ENCODE measurements at places on chromosomes 12 and 14. TPM values are rescaled to one million over a fixed set of nuclear protein-coding genes. Genes with fewer than 3 reads are reported as not detected.
A peak's percentile ranks its signal among the peaks of the same experiment; 100 is the strongest.

Gene RDH12
- total RNA-seq = 0.16 TPM

Gene PEBP1
- total RNA-seq = 215 TPM

Gene CACNA1C
- total RNA-seq = 21.9 TPM

Gene KRT72
- total RNA-seq = not detected

Gene PLEKHG7
- 1.3 TPM for total RNA-seq

Gene NINJ2
- 18.0 TPM for total RNA-seq

Gene FGF6
- not detected for total RNA-seq

GRCh38 chr12:128817111-128818015, 6.4 kb downstream of the SLC15A4 start:
- H3K4me3 ChIP-seq = no peak overlapping the region
- no peaks in the 10 kb centered on the region for H3K27me3 ChIP-seq
- peaks cover 10% of the 10 kb centered on the region for H3K4me1 ChIP-seq
- H3K27ac ChIP-seq = peak overlapping the region; percentile 92
- no peak for DNase-seq

- H3K4me1 ChIP-seq = no peaks in the 10 kb centered on the region
- no peak overlapping the region for H3K4me3 ChIP-seq
- no peaks in the 10 kb centered on the region for H3K36me3 ChIP-seq
Observed at GRCh38 chr12:5783289-5783920, 161.7 kb downstream of the ANO2 start.

DNA sequence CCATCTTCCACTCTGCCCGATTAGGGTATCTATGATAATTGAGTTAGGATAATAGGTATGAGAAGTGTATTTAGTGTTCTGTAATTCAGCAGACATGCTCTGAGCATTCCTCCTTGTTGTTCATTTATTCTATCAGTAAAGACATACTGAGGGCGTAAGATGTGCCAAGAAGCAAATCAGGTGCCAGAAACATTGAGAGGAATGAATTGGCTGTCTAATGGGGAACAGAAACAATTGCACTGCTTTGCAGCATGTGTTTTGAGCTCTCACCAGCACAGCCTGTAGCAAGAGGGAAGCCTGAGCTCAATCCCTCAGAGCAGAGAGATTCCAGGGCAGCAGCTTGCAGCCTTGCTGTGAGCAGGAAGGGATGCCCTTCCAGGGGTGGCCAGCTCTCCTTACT, 589.3 kb downstream of the BCL11B start:
- no peak overlapping the region for H3K4me3 ChIP-seq
- no peak overlapping the region for H3K27ac ChIP-seq
- H3K27me3 ChIP-seq = no peaks in the 10 kb centered on the region
- H3K36me3 ChIP-seq = no peaks in the 10 kb centered on the region
- no peak for DNase-seq
- no peaks in the 10 kb centered on the region for H3K4me1 ChIP-seq

DNA sequence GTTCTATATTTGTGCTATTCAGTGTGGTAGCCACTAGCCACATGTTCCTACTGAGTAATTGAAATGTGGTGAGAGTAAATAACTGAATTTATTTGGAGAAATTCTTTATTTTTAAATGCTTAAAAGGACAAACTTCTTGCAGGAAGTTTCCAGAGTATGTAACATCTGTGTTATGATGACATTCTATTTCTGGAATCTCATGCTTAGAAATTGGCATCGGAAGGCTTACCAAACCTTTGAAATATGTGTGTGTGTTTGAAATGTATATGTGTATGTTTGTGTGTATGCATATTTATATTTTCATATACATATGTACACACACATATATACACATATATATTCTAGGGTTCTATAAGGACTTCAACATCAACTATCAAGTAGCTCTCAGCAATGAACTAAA, 12.4 kb upstream of the WSCD2 start:
- no peaks in the 10 kb centered on the region for H3K4me1 ChIP-seq
- no peak for DNase-seq
- no peaks in the 10 kb centered on the region for H3K27me3 ChIP-seq
- no peak overlapping the region for H3K27ac ChIP-seq
- no peaks in the 10 kb centered on the region for H3K36me3 ChIP-seq

DNA sequence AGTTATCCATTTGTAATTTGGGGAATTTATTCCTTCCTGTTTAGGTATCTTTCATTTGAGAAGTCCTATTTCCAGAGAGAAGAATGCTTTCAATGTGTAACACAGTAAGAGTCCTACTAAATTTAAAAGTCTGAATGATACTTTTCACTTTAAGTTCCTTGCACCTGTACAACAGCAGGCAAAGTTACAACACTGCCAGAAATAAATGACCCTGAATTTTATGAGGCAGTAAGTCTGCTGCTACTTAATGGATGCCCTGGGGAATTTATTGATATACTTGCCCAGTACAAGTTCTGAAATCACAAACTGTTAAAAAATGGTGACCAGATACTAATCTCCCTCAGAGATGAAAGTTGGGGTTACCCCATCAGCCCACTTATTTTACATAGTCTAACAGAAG, 53.1 kb downstream of the NTS start:
- DNase-seq = no peak
- H3K4me1 ChIP-seq = no peaks in the 10 kb centered on the region
- H3K4me3 ChIP-seq = no peak overlapping the region
- no peaks in the 10 kb centered on the region for H3K36me3 ChIP-seq
- H3K27me3 ChIP-seq = no peaks in the 10 kb centered on the region

DNA sequence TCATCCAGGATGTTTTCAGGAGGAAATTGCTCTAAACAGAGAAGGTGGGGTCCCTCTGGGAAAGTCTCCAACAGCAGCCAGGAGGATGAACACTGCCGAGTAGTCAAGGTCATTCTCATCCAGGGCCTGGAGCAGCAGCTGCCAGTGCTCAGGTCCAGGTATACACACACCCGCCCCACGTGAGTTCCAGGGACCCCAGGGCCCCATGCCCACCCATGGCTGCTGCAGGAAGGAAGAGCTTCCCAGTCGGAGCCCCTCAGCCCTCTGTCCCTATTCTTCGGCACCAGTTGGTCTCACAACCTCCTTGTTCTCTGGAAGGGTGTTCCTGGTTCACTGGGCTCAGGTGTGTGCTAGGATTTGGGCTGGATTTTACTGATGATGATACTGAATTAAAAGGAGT, 72.7 kb downstream of the ACTN1 start:
- H3K4me3 ChIP-seq = no peak overlapping the region
- H3K27me3 ChIP-seq = no peaks in the 10 kb centered on the region
- no peaks in the 10 kb centered on the region for H3K36me3 ChIP-seq
- H3K27ac ChIP-seq = no peak overlapping the region
- DNase-seq = no peak

GRCh38 chr12:63981343-63981742, 136.8 kb downstream of the SRGAP1 start:
- no peaks in the 10 kb centered on the region for H3K27me3 ChIP-seq
- DNase-seq = no peak
- no peak overlapping the region for H3K27ac ChIP-seq
- no peaks in the 10 kb centered on the region for H3K36me3 ChIP-seq

DNA sequence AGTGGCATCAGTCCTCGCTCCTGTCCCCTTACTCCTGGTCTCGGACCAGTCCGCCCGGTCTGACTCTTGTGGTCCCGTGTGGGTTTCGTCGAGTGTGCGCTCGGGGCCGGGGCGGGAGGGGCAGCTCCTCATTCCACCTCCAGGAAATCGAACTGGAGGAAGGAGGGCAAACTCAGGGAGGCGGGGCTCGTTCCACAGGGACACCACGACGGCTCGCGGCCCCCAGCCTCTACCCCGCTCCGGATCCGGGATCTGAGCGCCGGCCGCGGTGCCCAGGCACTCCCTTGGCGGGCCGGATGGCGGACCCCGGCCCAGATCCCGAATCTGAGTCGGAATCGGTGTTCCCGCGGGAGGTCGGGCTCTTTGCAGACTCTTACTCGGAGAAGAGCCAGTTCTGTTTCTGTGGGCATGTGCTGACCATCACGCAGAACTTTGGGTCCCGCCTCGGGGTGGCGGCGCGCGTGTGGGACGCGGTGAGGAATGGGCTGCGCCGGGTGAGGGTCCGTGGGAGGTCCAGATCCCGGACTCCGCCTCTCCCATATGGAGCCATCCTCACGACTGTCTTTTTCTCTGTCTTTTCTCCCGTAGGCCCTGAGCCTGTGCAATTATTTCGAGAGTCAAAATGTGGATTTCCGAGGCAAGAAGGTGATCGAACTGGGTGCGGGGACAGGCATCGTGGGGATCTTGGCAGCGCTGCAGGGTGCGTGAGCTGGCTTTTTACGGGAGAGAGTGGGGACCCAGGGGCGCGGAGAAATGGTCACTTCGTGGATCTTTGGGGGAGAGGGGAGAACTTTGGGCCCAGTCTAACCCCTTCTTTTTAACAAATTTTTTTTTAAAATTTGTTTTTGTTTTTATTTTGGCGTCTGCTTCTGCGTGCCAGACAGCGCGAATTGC, at the start of gene EEF1AKMT3:
Gene EEF1AKMT3 (plus strand): TSS at position 186 of the 894 bp plus-strand sequence. CDS start 111 bp downstream, at position 297.
- no peaks in the 10 kb centered on the region for H3K27me3 ChIP-seq
- peak; percentile 64 for DNase-seq
- peaks cover 5% of the 10 kb centered on the region for H3K4me1 ChIP-seq
- H3K36me3 ChIP-seq = peaks cover 28% of the 10 kb centered on the region

- H3K4me3 ChIP-seq = no peak overlapping the region
- no peaks in the 10 kb centered on the region for H3K27me3 ChIP-seq
- DNase-seq = no peak
- no peak overlapping the region for H3K27ac ChIP-seq
- H3K36me3 ChIP-seq = no peaks in the 10 kb centered on the region
Observed at GRCh38 chr14:74395094-74395493, 30.9 kb downstream of the SYNDIG1L start.

Measured in left lung (tissue), 14 donors.